ENCODE measurements at places on chromosomes 12 and 14.

DNA sequence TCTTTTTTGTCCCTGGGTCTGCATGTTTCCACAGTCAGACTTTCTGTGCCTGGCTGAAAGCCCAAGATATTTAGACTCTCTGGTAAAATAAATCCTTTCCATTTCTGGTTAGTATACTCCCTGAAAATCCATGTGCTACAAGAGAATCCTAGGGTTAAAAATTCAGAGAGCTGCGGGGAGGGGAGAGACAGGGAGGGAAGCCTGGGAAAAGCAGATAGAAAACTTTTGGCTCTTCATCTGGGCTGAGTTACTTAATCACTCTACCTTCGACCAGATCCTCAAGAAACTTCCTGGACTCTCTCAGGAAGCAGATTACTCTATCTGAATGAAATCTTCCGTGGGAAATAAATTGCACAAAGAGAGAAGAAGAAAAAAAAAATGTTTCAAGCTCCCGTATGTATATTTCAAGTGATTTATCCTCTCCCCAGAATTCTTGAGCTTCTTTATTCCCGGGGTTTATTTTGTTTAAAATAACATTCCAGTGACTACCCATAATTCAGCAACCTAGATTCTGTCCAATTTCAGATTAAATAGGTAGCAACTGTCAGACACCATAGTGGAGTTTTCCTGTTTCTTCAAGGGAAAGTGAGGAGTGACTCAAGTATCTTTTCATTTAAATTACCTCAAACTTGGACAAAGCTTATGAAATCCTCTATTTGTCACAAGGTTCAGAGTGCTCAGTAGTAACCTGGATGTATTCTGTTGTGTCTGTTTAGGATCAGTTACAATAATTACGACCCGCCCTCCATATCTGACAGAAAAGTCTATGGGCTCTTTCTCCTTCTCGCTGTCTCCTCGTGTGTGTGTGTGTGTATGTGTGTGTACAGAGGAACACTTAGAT, 163.7 kb downstream of the MYRFL start:
- no peak for DNase-seq

- DNase-seq: no peak
Measured at GRCh38 chr12:5987573-5987972, 42.5 kb upstream of the ANO2 start.

GRCh38 chr14:83885837-83886293, 1644.1 kb upstream of the FLRT2 start:
- no peak for DNase-seq

DNA sequence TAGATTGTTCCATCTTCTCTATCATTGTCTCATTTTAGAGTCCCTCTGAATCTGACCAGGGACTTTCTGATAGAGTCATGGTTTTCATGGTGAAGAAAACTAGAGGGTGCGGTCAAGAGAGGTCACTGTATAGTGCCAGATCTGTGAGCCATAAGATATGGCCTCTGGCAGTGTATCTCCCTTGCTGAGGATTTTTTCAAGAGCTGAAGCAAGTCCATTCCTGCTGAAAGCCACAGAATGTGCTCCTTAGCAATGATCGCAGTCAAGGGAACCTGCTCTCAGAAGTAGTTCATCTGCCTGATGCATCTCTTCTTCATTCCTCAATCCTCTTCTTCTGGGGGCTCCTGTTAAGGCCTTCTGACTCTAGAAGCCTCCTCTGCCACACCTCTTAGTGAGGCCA, 405.2 kb downstream of the EGLN3 start:
- no peak for DNase-seq

GRCh38 chr14:94129758-94130414, 482 bp upstream of the IFI27L2 start:
- peak; percentile 12 for DNase-seq

GRCh38 chr12:2698566-2698965, 96.2 kb upstream of the FKBP4 start:
- no peak for DNase-seq

- DNase-seq: no peak
Measured at GRCh38 chr12:52086366-52086765, 6.9 kb downstream of the SMIM41 start.

DNA sequence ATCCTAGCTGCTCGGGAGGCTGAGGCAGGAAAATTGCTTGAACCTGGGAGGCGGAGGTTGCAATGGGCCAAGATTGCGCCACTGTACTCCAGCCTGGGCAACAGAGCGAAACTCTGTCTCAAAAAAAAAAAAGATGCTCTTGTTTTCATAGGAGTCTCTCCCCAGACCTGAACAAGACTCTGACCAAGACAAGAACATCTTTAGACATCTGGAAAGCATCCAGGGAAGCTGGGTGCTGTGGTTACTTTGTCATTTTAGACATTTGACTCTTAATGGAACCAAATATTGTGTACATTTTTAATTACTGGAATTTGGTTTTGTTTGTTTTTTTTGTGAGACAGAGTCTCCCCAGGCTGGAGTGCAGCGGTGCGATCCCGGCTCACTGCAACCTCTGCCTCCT, 21.1 kb upstream of the ATF1 start:
- DNase-seq: no peak

GRCh38 chr12:112167718-112168525, 42.6 kb downstream of the TRAFD1 start:
- no peak for DNase-seq

GRCh38 chr14:93049867-93050331, 65.8 kb downstream of the ITPK1 start:
- no peak for DNase-seq

DNA sequence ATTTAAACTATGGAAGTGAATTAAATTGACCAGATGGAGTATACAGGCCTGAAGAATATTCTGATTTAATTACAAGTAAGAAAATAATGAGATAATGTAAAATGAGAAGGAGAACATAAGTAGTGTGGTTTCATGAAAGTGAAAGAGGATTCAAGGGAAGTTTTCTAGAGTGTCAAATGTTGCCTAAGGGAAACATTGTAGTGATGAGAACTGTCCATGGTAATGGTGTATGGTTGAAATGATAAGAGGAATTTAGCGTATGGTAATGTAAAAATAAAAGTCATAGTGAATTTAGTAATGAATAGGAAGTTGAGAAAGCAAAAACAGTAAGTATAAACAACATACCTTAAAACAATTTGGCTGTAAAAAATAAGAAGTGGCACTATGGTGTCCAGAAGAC, 1954.6 kb upstream of the FLRT2 start:
- no peak for DNase-seq

- DNase-seq: no peak
Measured at GRCh38 chr14:88981948-88982347, 157.5 kb downstream of the TTC8 start.

DNA sequence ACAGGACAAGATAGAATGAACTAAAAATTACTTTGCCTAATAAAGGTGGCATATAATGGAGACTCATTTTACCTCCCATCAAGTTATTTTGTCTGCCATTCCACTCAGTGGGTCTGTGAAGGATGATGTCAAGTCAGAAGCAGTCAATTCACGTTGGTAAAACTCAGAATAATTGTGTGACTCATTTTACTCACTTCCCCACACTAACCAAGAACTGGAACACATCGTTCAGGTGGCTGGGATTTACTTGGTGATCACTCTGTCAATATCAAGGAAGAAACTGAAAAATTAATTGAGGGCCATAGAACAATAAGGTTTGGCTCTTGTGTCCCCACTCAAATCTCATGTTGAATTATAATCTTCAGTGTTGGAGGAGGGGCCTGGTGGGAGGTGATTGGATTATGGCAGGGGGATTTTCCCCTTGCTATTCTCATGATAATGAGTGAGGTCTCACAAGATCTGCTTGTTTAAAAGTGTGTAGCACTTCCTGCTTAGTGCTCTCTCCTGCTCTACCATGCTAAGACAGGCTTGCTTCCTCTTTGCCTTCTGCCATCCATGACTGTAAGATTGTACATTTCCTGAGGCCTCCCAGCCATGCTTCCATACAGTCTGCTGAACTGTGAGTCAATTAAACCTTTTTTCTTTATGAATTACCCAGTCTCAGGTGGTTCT, 35.7 kb upstream of the GTF2A1 start:
- DNase-seq: no peak

- DNase-seq: no peak
Measured at GRCh38 chr12:6334940-6335450, 6.9 kb downstream of the TNFRSF1A start.

DNA sequence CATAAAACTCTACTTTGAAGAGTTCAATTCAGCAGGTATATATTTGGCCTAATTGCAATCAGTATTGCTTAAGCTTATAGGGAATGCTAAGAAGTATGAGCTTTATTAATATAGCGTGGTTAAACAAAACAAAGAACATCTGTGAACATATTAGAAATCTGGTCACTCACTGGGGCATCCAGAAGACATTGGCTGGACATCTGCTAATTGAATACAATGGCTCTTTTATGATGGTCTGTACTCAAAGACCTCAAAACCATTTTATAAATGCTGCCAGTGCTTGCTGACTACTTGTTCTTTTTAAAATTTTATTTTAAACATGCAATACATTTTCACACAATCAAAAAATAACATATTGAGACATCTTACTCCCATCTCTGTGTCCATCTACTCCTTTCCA, 173.0 kb downstream of the STXBP6 start:
- no peak for DNase-seq

- DNase-seq: no peak
Measured at GRCh38 chr12:105051981-105052380, 32.3 kb downstream of the ALDH1L2 start.

DNA sequence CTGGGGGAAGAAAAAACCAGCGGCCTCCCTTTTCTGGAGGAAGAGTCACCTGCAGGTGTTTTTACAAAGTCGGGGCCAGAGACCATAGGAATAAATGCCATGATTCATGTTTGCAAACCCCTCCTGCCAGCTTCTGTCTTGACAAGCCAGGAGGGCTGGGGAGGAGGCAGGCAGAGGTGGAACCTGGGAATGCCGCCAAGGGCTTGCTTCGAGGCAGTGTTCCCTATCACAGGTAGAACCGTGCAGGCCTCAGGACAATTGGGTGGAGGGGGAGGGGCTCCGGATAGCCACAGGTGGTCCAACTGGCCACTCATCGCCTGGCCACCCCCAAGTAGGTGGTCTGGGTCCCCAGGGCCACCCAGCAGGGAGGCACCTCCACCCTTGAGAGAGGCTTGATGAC, 14.2 kb upstream of the DLK1 start:
- no peak for DNase-seq

DNA sequence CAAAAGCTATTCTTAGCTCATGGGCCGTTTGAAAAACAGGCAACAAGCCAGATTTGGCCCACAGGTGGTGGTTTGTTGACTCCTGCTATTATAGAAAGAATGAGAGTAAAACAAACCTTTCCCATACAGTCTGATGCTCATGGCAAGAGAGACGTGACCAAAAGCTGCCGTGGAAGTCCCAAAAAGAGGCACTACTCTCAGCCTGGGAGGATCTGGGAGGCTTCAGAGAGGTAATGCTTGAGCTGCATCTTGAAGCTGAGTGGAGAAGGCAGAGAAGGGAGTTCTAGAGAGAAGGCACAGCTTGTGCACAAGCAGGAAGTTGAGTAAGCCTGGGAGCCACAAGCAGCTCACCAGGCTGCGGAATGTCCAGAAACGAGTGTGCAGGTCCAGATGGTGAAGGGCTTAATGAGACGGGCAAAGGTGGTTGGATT, 9.6 kb downstream of the PLXNC1 start:
- DNase-seq: no peak

DNA sequence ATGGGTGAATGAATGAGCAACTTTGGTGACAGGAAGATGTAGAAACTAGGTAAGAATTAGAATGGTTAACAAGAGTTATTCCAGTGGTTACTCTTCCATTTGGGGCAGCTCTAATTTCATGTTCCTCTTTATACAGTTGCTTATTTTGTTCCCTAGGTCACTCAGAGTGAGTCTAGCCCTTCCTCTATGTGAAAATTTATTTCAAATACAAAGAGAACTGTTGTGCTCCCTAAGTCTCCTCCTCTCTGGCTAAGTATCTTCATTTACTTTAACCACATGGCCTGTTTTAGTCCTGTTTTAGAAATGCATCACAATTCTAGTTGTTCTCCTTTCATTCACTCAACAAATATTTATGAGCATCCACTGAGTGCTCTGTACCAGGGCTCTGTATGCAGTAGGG, 51.1 kb upstream of the HIF1A start:
- DNase-seq: no peak

- no peak for DNase-seq
Measured at GRCh38 chr14:89936654-89937185, 17.8 kb downstream of the EFCAB11 start.

DNA sequence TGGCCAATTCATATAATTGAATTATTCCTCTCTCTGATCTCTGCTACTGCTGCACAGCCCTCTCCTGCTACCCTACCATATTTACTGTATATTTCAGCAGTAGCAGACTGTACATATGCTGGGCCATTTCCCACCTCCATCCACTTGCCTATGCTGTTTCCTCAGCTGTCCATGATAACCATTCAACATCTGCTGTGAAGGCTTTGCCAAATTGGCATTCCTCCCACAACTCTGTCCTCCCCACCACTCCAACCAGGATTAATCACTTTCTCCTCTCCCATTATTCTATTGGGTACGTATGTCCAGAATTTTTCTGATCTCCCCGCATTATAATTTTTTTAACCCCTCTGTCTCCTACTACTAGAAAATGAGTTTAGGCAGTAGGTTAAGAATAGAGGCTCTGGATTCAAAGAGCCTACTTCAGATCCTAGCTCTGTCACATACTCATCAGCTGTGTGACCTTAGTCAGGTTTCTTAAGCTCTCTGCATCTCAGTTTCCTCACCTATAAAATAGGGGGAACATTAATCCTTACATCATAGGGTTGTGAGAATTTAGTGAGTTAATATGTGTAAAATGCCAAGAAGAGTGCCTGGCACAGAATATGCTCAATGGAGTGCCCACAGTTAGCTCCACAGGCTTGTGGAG, 123.3 kb downstream of the KICS2 start:
- no peak for DNase-seq

GRCh38 chr12:122513660-122514059, 12.9 kb upstream of the ZCCHC8 start:
- DNase-seq: no peak

DNA sequence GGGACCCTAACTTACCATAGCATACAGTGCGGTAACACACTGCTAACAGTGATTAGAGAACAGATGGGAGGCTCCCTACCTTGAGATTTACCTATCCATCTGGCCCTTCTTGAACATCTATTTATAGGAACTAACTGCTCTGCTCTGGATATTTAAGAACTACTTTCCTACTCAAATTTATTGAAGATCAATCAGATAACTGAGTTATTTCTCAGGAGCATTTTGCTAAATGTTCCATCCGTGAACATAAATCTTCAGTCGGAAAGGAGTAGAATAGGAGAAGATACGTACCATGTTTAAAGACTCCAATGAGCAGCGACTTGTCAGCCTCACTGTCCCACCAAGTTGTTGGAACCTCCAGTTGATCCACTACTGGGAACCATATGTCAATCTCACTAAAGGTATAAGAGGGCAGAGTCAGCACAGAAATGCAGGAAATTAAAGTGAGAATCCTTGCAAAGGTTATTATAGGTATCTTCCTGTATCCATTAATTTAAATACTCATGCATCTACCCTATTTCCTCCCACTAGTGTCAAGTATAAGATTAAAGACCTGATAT, 15.6 kb upstream of the SUPT16H start:
- DNase-seq: no peak

Data from CD4-positive, CD25-positive, alpha-beta regulatory T cell (primary cell).